ENCODE measurements at places on chromosomes 7 and 10.

- DNase-seq, result no peak
Observed at GRCh38 chr7:115634633-115635032, 395.9 kb downstream of the TFEC start.

GRCh38 chr7:31077484-31078362 lies 25.6 kb downstream of the ADCYAP1R1 start:
- DNase-seq, result no peak

DNA sequence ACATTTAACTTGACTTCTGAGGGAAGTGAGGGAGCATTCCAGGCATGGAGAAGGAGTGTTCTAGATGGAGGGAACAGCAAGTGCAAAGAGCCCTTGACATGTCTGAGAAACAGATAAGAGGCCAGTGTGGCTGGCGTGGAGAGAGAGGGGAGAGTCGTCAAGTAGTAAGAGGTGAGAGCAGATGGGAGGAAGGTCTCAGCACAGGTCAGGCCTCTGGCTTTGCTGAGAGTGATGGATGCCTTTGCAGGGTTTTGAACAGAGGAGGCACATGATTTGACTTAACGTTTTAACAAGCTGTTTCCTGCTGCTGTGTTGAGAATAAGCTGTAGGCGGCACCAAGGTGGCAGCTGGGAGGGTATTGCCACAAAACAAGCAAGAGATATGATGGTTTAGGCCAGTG lies 97.2 kb downstream of the KAT6B start:
- DNase-seq, result no peak

DNA sequence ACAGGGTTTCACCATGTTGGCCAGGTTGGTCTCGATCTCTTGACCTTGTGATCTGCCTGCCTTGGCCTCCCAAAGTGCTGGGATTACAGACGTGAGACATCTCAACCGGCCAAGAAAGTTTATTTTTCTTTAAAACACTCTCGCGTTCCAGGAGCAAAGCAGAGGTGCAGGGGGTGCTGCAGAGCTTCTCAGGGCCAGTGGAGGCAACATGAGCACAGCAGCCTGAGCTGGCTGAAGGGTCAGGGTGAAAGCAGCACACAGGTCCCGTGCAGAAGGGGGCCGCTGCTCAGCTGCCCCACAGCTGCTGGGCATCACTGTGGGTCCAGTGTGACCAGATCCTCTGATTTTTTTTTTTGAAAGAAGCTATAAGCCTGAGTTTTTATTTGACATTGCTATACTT lies 46.1 kb downstream of the EPHB4 start:
- DNase-seq, result no peak

GRCh38 chr10:56547163-56547562 lies 186.1 kb upstream of the ZWINT start:
- no peak for DNase-seq
